ENCODE measurements at places on chromosomes 2 and 18. TPM values are rescaled to one million over a fixed set of nuclear protein-coding genes. Genes with fewer than 3 reads are reported as not detected.

DNA sequence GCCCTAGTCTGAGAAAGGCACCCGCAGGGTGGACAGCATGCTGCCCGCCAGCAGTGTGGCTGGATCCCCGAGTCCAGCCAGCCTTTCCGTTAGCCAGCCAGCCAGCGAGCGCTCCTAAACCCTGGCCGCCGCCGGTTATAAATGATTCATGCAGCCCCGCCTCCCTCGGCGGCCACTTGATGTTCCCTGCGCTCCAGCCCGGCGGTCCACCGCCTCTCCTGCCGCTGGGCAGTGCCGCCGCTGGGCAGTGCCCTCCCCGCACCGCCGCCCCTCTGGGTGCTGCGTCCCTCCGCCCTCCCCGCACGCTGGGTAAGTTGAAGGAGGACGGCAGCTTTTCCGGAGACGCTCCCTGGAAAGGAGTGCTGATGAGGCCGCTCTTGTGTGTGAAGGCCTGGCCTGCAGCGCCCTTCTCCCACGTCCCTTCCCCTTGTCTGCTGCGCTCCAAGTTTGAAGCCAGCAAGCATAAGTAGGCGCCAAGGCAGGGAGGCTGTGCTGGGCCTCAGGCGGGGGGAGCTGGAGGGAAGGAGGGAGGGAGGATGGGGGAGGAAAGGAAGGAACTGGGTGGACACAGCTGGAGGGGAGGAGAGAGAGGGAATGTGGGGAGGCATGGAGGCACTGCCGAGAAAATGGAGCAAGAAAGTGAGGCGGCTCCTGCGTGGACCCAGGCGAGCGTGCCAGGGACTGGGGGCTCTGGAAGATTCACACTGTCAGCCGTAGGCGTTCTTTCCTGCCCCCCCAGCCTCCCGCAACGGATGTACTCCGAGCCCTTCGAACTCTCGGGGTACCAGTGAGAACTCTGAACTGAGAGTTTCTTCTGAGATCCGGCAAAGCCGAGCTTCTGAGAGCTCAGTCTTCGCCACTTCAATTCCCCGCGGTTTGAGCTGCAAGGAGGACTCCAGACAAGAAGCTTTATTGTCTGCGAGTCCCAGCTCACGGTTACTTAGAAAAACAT is 131.9 kb downstream of the GLI2 start:
- DNase-seq = no peak

DNA sequence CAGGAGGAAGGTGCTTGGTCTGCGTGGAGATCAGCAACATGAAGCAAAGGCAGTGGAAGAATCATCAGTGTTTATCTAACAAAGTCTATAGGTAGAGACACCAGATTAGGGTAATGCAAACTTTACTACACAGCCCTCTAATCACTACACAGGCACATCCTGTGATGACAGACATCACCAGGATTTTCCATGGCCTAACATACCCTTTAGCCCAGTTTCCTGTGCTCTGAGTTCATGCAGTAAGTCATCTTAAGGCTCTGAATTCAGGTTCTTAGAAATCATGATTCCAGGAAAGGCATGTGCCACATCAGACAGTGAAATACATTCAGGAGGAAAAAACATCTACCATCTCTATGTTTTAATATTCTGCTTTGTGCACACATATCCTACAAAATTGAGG is 708.5 kb upstream of the SLC8A1 start:
- no peak for DNase-seq

GRCh38 chr18:11178951-11179549 is 29.7 kb upstream of the PIEZO2 start:
- no peak for DNase-seq

GRCh38 chr18:49016648-49017539 is 66.1 kb upstream of the SMAD7 start:
- DNase-seq = no peak

DNA sequence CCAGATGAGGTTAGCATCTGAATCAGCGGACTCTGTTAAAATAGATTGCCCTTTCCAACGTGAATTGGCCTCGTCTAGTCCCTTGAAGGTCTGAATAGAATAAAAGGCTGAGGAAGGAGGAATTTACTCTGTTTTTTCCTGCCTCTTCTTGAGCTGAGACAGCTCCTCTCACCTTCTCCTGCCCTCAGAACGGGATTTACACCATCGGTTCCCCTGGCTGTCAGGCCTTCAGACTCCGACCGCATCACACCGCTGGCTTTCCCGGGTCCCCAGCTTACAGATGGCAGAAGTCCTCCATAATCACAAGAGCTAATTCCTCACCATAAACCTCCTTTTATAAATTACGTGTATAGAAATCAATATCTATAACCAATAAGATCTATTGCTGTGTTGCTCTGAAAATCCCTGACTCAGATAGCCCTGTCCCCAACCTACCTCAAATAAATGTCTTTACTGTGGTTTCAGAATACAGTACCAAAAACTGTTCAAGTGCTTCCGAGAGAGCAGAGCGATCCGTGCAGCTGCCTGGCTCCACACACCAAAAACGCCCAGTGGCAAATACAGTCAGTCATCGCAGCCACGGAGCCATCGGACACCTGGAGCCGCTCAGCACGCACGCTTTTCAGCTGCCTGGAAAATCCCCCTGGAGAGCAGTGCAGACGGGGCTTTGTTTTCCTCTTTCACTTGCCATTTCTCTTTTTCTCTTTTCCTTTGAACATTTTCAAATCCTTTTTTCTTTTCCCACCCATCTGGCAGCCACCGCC is 196.9 kb downstream of the NRP2 start:
- DNase-seq = no peak

DNA sequence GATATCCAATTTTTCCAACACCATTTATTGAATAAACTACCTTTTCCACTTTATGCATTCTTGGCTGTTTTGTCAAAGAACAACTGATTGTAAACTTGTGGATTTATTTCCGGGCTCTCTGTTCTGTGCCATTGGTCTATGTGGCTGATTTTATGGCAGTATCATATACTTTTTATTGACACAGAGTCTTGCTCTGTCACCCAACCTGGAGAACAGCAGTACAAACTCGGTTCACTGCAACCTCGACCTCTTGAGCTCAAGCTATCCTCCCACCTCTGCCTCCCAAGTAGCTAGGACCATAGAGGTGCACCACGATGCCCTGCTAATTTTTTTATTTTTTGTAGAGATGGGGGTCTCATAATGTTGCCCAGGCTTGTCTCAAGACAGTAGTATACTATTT is 6.7 kb upstream of the GALNT5 start:
- DNase-seq = no peak

GRCh38 chr2:111160758-111161157 is 40.0 kb downstream of the BCL2L11 start:
- no peak for DNase-seq

DNA sequence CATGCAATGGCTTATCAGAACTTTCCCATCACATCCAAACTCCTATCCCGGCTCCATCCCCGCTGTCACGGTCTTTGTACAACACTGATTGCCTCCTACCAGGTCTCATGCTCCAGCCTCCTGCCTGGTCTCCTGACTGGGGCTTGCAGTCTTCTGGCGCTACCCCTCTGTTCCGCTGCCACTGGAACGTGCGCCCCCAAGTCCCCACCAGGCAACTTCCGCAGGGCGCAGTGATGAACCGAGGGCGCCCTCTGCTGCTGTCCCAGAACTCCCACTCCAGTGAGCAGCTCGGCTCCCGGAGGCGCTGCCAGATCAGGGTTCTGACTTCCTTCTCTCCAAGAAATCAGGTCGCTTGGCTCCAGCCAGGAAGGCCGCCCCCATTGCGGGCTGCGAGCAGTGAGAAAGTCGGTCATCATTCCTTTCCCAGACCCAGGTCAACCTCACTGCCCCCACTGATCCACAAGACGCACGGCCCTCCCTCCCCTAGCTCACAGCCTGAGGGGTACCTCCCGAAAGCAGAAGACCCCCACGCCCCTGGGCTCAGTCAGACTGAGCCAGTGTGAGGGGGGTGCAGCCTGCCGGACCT is 43.9 kb upstream of the RAB11FIP5 start:
- no peak for DNase-seq

- DNase-seq = no peak
These were observed 898.0 kb downstream of the CNTNAP5 start for GRCh38 chr2:124923097-124923496.

- DNase-seq = no peak
These were observed 127.8 kb downstream of the MEP1B start for GRCh38 chr18:32317651-32318050.

DNA sequence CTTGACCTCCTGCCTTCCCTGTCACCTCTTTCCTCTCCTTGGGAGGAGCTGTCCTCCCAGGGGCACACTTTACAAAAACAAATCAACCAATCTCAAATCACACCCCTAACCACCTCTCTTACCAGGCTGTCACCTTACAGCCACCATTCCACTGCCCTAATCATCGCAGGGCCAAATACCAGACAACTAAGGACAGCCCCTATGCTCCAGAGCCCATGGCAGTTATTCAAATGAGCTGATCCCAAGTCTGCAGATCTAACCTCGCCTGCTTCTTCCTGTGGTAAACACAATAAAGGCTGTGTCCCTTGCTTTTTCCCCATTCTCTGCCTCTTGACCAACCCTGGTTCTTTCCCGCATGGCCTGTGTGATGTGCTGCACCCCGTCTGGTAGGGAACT is 154.2 kb upstream of the CNTNAP5 start:
- no peak for DNase-seq

DNA sequence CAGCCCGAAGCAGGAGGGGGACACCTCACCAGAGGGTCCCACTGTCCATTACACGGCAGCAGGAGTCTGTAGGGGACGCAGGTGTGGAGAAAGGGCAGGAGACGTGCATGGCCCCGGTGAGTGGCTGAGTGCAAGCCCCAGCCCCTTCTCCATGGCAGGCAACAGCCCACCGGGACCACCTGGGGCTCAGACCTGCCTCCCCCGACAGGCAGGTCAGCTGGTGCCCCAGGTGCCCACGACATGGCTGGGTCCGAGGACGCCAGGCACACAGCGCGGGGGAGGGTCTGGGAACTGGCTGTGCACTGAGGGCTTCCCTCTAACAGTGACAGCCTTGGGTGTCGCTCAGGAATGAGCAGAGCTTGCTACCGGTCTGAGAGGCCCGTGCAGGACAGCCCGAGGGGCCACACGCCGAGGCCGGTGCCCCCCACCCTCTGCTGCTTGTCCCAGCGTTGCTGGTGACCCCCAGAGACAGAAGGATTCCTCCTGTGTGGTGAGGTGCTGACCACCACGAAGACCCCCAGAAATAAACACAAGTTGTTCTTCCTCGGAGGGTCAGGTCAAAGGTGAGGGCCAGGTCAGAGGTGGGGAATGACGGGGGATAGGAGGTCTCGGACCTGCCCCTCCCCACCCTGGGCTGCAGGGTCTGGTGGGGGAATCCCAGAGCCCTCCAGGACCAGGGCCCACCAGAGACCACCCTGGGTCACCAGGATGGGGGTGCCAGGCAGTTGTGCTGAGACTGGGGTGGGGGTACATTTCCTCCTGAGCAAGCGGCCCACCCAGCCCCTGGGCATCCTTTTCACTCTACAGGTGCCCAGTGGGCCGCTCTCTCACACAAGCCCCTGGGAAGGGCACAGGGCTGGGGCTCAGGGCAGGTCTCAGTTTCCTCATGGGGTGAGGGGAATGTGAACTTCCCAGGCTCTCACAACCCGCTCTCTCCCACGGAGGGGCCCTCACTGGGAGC is 50.6 kb downstream of the SLC66A2 start:
- DNase-seq = no peak

DNA sequence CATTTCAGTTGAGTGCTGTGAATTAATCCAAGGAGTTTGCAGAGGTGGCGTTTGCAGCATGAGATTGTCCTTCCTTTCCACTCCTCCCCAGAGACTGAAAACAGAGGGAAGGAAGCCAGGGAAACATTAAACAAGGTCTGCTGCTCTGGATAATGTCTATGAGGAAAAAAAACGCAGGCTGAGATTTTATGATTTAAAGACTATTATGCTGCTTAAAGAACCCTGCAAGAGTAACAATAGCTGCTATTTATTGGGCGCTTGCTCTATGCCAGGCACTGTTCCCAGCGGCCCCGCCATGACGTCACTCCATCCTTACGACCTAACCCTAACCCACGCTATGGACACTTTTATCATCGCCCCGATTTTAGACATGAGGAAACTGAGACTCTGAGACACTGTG is 222.4 kb downstream of the BCL2 start:
- no peak for DNase-seq

GRCh38 chr2:25078170-25079049 is 36.5 kb downstream of the EFR3B start:
- DNase-seq = peak; percentile 53

DNA sequence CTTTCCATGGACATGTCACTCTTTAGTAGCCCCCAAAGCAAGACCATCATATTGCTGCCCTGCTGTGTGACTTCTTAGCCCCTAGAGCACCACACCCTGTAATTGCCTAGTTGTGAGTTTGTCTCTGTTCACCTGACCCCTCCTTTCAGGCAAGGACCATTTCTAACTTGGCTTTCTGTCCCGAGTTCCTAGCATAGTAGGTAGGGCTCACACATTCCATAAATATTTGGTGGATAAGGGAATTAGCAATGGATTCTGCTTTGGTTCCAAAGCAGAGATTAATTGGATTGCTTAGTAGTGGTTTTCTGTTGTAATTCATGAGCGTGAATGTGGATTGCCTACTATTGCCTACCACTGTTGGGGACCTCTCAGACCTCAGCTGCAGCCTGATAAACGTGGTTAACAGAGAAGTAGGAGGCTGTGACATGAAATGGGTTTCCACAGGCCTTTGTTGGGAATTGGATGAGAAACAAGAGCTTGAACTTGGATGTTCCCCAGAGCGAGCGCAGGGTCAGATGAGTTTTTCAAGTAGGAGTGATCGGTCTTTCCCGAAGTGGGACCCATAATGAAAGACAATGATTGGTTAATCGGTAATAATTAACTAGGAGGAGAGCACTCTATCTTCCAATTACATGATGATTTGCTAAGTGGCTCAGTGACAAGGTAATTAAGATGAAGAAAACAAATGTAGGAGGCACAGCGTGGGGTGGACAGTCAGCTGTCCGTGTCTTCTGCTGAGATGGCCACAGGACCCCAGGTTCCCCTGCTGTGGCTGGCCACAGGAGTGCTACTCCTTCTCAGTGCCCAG is 13.4 kb upstream of the UGT1A1 start:
- no peak for DNase-seq

DNA sequence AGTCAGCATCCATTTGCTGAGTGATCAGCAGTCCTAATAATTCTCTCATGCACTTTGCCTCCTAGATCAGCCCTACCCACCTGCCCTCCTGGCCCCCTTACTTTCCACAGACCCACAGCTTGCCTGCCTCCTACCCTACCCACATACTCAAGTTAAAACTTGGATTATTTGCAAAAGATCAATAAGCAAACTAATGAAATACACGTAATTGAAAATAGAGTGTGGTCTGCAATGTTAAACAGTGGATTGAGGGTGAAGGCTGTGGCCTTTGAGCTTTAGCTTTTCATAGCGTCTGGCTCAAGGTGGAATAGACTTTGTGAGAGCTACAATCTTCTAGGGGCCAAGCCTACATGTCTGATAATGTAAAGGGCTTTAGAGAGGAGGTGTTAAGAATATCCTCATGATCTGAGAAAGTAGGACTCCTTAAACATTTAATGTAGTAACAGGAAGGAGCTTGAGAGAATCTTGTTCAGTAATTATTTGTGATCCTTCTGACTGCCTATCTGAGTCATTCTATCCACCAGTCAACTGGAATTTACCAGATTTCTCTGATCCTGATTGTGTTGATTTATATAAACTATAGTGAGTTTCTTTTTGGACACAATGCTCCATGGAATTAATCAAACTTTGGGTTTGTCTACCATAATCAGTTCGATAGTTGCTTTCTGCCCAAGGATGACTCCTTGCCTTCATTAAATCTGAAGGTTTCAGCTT is 310.0 kb downstream of the HRH4 start:
- no peak for DNase-seq

GRCh38 chr2:50694798-50695197 is 337.1 kb downstream of the NRXN1 start:
- DNase-seq = no peak

ANKRD39 gene
- polyA plus RNA-seq = 7.2 TPM

ANKMY1 gene
- polyA plus RNA-seq = 2.5 TPM

CXCR4 gene
- polyA plus RNA-seq = 0.21 TPM

FAM237A gene
- polyA plus RNA-seq = not detected

EML6 gene
- polyA plus RNA-seq = 0.96 TPM

GDF7 gene
- not detected for polyA plus RNA-seq

Measured in keratinocyte (primary cell).